ENCODE measurements at places on chromosomes 13 and 19.
A peak's percentile ranks its signal among the peaks of the same experiment; 100 is the strongest.

DNA sequence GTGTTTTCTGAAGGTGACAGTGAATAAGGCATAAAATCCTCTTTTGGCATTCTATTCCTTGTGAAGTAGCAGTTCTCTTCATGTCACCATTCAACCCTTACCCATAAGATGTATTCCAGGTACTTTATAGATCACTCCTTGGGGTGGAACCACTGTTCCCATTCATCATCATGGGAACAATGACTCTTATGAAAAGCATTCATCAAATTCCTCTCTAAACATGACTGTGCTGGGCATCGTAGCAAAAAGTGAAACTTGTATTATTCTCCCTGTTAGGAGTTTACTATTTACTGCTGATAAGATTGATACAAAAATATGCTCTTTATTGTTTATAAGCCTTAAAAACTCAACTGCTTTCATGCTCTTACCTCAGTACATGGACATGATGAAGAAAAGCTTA, 793.4 kb downstream of the LIG4 start:
- H3K4me3 ChIP-seq: no peak overlapping the region
- H3K36me3 ChIP-seq: no peaks in the 10 kb centered on the region
- no peak overlapping the region for H3K27ac ChIP-seq

DNA sequence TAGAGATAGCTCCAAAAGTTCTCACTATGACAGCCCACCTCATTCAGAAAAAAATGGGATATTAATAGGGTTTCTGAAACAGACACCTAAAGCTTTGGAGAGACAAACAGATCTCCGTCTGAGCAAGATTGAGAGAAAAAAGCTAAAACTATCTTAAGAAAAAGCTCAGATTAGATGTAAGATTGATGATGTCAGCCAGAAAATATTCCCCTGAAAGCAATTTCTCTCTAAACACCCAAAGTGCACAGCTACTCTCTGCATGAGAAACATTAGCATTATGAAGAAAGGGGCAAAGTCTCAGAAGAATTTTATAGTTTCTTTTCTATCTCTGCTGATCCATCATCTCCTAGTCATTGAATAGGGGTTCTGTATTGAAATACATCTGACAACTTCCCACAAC, 148.9 kb downstream of the ZNF737 start:
- no peak overlapping the region for H3K27ac ChIP-seq
- H3K4me3 ChIP-seq: no peak overlapping the region
- H3K4me1 ChIP-seq: no peaks in the 10 kb centered on the region
- no peaks in the 10 kb centered on the region for H3K36me3 ChIP-seq

- no peak for DNase-seq
- H3K36me3 ChIP-seq: no peaks in the 10 kb centered on the region
- H3K4me3 ChIP-seq: no peak overlapping the region
- no peaks in the 10 kb centered on the region for H3K27me3 ChIP-seq
These were observed 5.4 kb downstream of the KCTD4 start for GRCh38 chr13:45195421-45195820.

DNA sequence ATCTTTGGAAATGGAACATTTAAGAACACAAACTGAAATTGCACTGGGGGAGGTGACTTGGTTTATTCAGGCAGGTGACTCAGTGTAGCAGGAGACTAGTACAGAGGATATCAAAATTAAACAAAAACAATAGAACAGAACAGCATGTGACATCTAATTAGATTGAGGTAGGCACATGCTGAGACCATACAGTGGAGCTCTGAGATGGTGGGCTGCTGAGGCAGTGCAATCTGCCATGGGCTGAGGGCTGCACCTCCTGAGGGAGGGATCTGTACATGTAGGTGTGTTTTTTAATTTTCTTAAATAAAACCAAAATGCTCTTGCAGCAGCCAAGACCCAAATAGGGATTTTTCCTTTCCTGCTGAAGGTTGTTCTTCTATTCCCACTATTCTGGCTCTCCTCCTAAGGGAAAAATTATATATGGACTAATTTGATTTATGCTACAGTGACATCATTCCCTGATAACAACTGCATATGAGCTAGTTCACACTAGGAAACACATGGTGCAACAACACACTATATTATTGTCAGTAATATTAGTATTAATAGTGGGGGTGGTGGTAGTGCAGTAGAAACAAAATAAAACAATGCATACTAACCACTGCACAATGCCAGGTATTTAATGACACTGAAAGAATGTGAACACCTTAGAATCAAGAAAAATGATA, 48.0 kb downstream of the LNX2 start:
- peaks cover 5% of the 10 kb centered on the region for H3K4me1 ChIP-seq
- no peak overlapping the region for H3K4me3 ChIP-seq
- no peak for DNase-seq

DNA sequence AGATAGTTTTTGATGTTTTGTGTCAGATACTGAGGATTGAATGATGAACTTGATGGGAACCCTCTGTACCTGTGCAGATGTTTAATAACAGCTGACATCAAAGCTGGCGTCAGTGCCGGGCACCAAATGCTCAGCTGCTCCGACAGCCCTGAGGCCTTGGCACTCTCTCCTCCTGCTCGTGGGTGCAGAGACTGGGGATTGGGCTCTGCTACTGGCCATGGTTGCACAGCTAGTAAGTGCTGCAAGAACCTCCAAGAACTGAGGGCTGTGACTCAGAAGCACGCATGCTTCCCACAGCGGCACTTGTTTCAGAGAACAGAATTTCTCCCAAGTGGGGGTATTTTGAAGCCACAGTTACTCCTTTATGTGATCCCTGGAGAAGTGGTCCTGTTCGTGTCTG, 5.9 kb downstream of the LAMP1 start:
- no peak overlapping the region for H3K27ac ChIP-seq
- H3K4me1 ChIP-seq: peaks cover 2% of the 10 kb centered on the region
- H3K27me3 ChIP-seq: no peaks in the 10 kb centered on the region
- no peak overlapping the region for H3K4me3 ChIP-seq
- no peak for DNase-seq

- peak; percentile 84 for DNase-seq
- no peaks in the 10 kb centered on the region for H3K36me3 ChIP-seq
- H3K4me3 ChIP-seq: peak within 1 kb of the TSS; percentile 76
- peaks cover 38% of the 10 kb centered on the region for H3K4me1 ChIP-seq
- H3K27me3 ChIP-seq: no peaks in the 10 kb centered on the region
These were observed at the start of gene ANGPTL4 for GRCh38 chr19:8363803-8364771. ANGPTL4 (plus strand) TSS chr19:8364155; CDS start chr19:8364322, 167 bp downstream.

GRCh38 chr19:2578901-2579677, 103.2 kb downstream of the GADD45B start:
- H3K36me3 ChIP-seq: no peaks in the 10 kb centered on the region
- H3K4me3 ChIP-seq: peak overlapping the region; percentile 60
- peak overlapping the region; percentile 88 for H3K27ac ChIP-seq

- H3K27ac ChIP-seq: no peak overlapping the region
- no peaks in the 10 kb centered on the region for H3K4me1 ChIP-seq
- H3K27me3 ChIP-seq: peaks cover 4% of the 10 kb centered on the region
- no peak for DNase-seq
- no peak overlapping the region for H3K4me3 ChIP-seq
- no peaks in the 10 kb centered on the region for H3K36me3 ChIP-seq
These were observed 4.1 kb downstream of the KLK2 start for GRCh38 chr19:50877338-50877737.

DNA sequence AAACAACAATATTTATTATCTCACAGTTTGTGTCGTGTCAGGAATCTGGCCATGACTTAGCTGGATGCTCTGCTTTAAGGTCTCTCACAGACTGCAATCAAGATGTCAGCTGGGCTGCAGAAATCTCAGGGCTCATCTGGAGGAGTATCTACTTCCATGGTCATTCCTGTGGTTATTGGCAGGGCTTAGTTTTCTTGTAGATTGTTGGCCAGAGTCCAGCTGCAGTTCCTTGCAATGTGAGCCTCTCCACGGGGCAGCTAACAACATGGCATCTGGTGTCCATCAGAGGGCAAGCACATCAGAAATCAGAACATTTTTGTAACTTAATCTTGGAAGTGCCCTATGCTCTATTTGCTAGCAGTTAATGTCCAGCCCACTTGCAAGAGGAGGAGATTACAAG, 45.7 kb upstream of the TDRD3 start:
- H3K36me3 ChIP-seq: no peaks in the 10 kb centered on the region
- H3K4me3 ChIP-seq: no peak overlapping the region
- H3K4me1 ChIP-seq: no peaks in the 10 kb centered on the region
- no peak overlapping the region for H3K27ac ChIP-seq

- no peak overlapping the region for H3K4me3 ChIP-seq
- H3K36me3 ChIP-seq: no peaks in the 10 kb centered on the region
- no peaks in the 10 kb centered on the region for H3K27me3 ChIP-seq
- H3K4me1 ChIP-seq: peaks cover 6% of the 10 kb centered on the region
These were observed 13.2 kb downstream of the PAF1 start for GRCh38 chr19:39377373-39378362.

- no peak overlapping the region for H3K27ac ChIP-seq
- no peaks in the 10 kb centered on the region for H3K36me3 ChIP-seq
- peaks cover 15% of the 10 kb centered on the region for H3K27me3 ChIP-seq
- DNase-seq: no peak
These were observed 515 bp upstream of the ATXN8OS start for GRCh38 chr13:70107125-70107497.

DNA sequence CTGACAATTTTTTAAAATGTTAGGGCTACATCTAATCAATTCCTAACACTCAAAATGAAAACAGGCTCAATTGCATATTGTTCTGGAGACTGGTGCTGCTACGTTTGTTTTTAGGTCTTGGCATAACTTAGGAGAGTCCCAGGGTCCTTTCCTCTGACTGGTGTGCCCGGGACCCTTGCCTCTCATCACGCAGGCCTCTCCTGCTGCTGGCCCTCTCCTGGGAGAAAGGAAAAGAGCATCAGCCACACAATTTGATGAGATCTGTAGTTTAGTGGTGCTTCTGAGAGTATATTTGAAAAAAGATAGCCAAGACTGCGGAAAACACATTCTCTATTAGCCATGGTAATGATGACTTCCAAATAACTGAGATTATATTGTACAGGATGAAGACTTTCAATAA, 380.0 kb downstream of the KLF12 start:
- no peaks in the 10 kb centered on the region for H3K4me1 ChIP-seq
- no peaks in the 10 kb centered on the region for H3K36me3 ChIP-seq
- no peak overlapping the region for H3K27ac ChIP-seq
- H3K4me3 ChIP-seq: no peak overlapping the region
- H3K27me3 ChIP-seq: no peaks in the 10 kb centered on the region
- no peak for DNase-seq

DNA sequence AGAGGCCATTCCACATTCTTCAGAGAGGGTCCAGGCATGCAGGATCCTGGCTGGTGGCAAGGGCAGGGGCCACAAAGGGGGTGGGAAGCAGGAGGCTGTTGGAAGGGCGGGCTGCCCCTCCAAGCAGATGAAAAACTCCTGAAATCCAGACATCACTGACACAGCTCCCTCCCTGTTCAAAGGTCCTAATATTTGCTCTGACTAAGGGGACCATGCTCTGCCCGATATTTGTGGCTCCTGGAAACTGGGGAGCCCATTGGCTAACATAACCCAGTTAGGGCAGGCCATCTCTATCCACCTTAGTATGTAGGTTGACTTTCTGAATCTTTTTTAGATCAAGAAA, 3.3 kb upstream of the CDX2 start:
- no peak overlapping the region for H3K27ac ChIP-seq
- no peaks in the 10 kb centered on the region for H3K36me3 ChIP-seq
- peaks cover 4% of the 10 kb centered on the region for H3K4me1 ChIP-seq
- H3K27me3 ChIP-seq: peaks cover 100% of the 10 kb centered on the region

- no peak for DNase-seq
- no peaks in the 10 kb centered on the region for H3K27me3 ChIP-seq
- H3K36me3 ChIP-seq: peaks cover 5% of the 10 kb centered on the region
- no peak overlapping the region for H3K4me3 ChIP-seq
- no peak overlapping the region for H3K27ac ChIP-seq
These were observed 14.5 kb downstream of the SLC46A3 start for GRCh38 chr13:28704282-28704681.

DNA sequence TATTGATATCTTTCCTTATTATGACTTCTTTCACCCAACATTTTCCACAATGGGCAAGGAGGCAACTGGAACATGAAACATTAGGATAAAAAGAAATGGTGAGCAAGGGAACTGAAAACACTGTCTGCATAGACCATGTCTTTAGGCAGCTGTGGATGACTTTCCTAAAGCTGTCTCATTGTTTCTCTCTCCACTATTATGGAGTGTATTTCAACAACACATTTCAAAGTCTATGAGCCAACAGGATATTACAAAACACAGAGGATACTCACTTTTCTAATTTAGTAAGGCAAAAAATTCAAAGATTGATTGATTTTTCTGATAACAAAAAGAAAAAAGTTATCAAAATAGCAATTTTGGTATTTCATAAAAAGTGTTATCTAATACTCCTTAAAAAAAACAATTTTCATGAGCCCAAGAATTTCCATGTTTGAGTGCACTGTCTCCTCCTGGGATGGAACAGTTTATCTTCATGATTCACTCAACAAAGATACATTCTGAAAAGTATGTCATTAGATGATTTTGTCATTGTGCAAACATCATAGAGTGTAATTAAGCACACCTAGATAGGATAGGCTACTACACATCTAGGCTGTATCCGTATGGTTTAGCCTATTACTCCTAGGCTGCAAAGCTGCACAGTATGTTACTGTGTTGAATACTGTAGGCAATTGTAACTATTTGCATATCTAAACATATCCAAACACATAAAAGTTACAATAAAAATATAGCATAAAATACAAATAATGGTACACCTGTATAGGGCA, 1568.4 kb downstream of the SLITRK5 start:
- no peaks in the 10 kb centered on the region for H3K27me3 ChIP-seq
- no peak overlapping the region for H3K27ac ChIP-seq
- no peaks in the 10 kb centered on the region for H3K36me3 ChIP-seq
- DNase-seq: no peak
- no peaks in the 10 kb centered on the region for H3K4me1 ChIP-seq

- no peak overlapping the region for H3K27ac ChIP-seq
- no peaks in the 10 kb centered on the region for H3K27me3 ChIP-seq
- no peak for DNase-seq
- H3K36me3 ChIP-seq: peaks cover 26% of the 10 kb centered on the region
- no peaks in the 10 kb centered on the region for H3K4me1 ChIP-seq
These were observed 21.7 kb upstream of the LDLR start for GRCh38 chr19:11067356-11068113.

DNA sequence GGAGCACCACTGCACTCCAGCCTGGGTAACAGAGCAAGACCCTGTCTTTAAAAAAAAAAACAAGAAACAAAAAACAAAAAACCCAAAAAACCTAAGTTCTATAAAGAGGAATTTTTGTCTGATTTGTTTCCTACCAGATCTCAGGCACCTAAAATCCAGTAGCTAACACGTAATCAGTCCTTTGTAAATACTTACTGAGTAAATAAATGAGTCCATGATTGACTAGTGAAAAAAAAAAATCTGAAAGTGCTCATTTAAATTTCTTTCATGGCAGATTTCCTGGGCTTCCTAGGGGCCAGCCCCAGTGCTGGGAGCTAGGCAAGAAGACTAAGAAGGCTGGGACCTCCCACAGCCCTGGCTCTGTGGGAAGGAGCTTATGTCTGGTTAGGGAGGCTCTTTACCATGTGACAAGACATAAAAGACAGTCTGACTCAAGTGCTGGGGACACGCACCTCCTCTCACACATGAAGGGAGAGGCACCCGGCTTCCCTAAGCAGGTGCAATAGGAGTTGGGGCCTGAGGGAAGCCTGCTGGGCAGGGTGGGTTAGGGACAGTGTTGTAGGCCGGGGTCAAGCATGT, 22.5 kb downstream of the LIG1 start:
- H3K36me3 ChIP-seq: peaks cover 28% of the 10 kb centered on the region
- no peaks in the 10 kb centered on the region for H3K27me3 ChIP-seq
